ENCODE measurements at places on chromosomes 2 and 18. TPM values are rescaled to one million over a fixed set of nuclear protein-coding genes. Genes with fewer than 3 reads are reported as not detected.

DNA sequence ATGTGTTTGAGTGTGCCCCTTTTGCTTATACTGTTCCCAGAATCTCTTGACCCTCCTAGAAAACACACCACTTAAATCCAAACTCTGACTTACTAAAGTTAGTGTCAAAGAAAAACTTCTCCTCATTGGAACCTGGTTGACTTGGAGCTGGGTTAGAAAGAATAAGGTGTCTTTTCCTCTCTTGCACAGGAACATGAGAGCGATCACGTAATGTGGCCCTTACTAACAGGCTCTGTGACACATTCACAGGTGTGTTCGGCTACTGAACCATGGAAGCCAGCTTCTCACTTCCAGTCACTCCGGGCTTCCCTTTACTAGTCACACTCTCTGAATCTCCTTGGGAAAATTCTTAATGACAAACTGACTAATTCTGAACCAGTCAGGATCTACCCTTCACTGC, 5.4 kb upstream of the POU3F3 start:
- DNase-seq = no peak

- no peak for DNase-seq
These were observed 376.5 kb upstream of the NXPH2 start for GRCh38 chr2:139156730-139157129.

DNA sequence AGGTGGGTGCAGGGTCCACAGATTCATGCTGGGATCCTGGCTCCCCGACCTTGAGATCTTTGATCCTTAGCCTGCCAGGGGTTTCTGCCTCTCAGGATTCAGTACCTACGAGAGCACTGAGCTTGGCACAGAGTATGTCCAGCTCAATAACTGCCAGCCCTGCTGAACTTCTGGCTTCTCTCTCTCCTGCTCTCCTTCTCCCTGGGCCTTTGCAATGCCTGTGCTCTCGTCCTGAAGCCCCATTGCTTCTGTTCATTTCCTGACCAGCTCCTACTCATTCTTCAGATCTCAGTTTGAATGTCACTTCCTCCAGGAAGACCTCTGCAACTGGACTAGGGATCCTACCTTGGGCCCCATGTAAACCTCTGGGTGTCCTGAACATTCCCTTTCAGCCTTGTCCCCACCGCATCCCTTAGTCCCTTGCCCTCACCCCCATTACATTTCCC, 113.8 kb upstream of the HAAO start:
- DNase-seq = no peak

DNA sequence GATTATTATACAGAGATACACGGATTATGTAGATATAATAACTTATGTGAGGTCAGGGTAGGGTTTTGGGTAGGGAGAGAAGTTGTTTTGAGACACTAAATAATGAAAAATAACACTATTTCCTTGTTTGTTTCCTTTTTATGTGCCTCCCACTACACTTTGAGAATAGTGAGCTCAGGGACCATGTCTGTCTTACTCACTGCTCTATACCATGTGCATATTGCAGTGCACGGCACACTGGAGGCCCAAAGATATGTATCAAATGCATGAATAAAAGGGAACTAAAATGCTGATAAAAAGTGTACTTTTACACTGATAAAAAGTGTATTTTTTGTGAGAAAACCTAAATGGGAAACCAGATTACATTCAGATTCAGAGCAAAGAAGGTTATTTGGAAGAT, 151.4 kb upstream of the NABP1 start:
- DNase-seq = no peak

- no peak for DNase-seq
These were observed 139.2 kb downstream of the LAMA3 start for GRCh38 chr18:23828426-23828825.

- DNase-seq = no peak
These were observed 811.3 kb downstream of the CNTNAP5 start for GRCh38 chr2:124836416-124836815.

GRCh38 chr2:240759459-240759858, 60.6 kb downstream of the KIF1A start:
- DNase-seq = no peak

GRCh38 chr18:2606335-2606734, 35.0 kb downstream of the NDC80 start:
- no peak for DNase-seq

- no peak for DNase-seq
These were observed 250.0 kb downstream of the SOX11 start for GRCh38 chr2:5942204-5942603.

The POMC gene
- total RNA-seq = 5.3 TPM

The SERPINB13 gene
- total RNA-seq = not detected

The CCDC148 gene
- total RNA-seq = 2.0 TPM

Measured in left cardiac atrium (tissue), 4 donors.